Stimulated activated CD8-positive, alpha-beta memory T cell treated with anti-CD3 and anti-CD28 coated beads, Interleukin-4, amount 100 ng/mL, for 48 hours (primary cell): ENCODE measurements at places on chromosomes 11 and 22.

DNA sequence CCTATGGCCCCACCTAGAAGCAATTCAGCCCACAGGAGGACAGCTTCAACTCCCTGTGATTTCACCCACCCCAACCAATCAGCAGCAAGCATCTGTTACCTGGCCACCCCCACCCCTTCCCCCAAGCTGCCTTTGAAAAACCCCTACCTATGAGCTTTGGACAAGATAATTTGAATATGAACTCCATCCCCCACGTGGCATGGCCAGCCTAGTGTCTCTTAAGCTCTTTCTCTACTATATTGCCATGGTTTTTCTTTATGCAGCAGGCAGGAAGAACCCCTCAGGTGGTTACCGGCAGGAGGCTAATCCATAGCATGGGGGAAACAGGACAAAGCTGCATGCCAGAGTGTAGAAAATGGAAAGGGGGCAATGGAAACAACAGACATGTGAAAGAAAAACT lies 29.0 kb downstream of the CTSC start:
- no peak for DNase-seq

- DNase-seq, result peak; percentile 78
Observed at GRCh38 chr22:42169055-42169469, 38.5 kb upstream of the CYP2D6 start.

- DNase-seq, result no peak
Observed at GRCh38 chr11:120501440-120501839, 10.1 kb upstream of the GRIK4 start.

GRCh38 chr22:25366876-25367466 lies 147.5 kb downstream of the CRYBB2 start:
- no peak for DNase-seq

DNA sequence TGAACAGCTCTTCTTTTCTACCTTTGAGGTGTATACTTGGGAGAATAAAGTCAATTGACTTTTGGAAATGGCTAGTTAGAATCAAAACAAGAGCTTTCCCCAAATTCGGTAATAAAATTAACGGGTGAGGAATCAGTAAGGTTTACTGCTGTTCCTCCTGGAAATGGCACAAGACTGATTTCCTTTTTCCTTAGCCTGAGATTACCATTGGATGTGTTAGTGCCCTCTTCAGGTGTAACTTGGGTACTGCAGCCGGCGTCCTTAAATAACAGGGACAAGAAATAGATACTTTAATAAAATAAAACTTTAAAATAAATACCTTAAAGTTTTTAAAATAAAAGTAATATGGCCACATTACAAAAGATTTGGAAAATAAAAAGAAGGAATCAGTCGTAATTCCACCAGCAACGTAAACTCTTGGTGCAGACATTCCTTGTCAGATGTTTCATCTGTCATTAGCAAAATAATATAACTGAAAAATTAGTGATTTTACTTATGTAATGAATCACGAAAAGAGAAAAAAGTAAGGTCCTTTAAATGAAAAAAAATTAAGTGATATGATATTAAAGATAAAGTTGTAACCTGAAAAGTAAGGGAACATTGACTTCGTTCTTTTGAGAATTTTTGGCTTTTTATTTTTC lies 29.7 kb downstream of the ZFTA start:
- peak; percentile 82 for DNase-seq

DNA sequence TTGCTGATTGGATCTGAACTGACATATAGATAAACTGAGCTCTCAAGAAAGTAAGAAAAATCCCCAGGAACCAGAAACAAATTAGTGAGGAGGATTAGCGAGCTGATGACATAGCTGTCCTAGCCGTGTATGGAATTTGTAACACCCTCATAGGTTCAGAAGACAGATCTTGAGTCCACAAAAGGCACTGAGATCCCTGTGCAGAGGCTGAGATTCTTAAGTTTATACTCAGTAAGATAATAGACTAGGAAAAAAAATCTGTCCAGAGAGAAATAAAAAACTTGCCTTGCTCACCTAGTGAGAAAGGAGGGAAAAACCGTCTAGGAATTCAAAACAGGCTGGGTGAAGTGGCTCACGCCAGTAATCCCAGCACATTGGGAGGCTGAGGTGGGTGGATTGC lies 4.6 kb downstream of the NUMA1 start:
- DNase-seq, result no peak

- DNase-seq, result no peak
Observed at GRCh38 chr11:94926698-94927237, 46.6 kb downstream of the CWC15 start.
